ENCODE measurements at places on chromosomes 6 and 20. TPM values are rescaled to one million over a fixed set of nuclear protein-coding genes. Genes with fewer than 3 reads are reported as not detected.
A peak's percentile ranks its signal among the peaks of the same experiment; 100 is the strongest.

The PLEKHG1 gene
- total RNA-seq = 1.8 TPM

The MOXD1 gene
- total RNA-seq = not detected

The SLC17A1 gene
- total RNA-seq = not detected

The ADAT2 gene
- 21.4 TPM for total RNA-seq

The PGM3 gene
- 10.0 TPM for total RNA-seq

The FLRT3 gene
- total RNA-seq = not detected

- H3K36me3 ChIP-seq = no peaks in the 10 kb centered on the region
- no peak for DNase-seq
- no peaks in the 10 kb centered on the region for H3K4me1 ChIP-seq
- no peak overlapping the region for H3K4me3 ChIP-seq
- H3K27ac ChIP-seq = no peak overlapping the region
- peaks cover 4% of the 10 kb centered on the region for H3K27me3 ChIP-seq
These were observed 44.2 kb downstream of the SNAI1 start for GRCh38 chr20:50026746-50027575.

- H3K4me3 ChIP-seq = no peak overlapping the region
- no peak for DNase-seq
- peaks cover 33% of the 10 kb centered on the region for H3K4me1 ChIP-seq
- H3K27ac ChIP-seq = no peak overlapping the region
These were observed 3.1 kb downstream of the ZHX3 start for GRCh38 chr20:41314386-41314785.

GRCh38 chr20:50388733-50389437, 121.3 kb upstream of the PTPN1 start:
- no peaks in the 10 kb centered on the region for H3K36me3 ChIP-seq
- no peak overlapping the region for H3K4me3 ChIP-seq
- no peaks in the 10 kb centered on the region for H3K27me3 ChIP-seq
- peaks cover 73% of the 10 kb centered on the region for H3K4me1 ChIP-seq
- DNase-seq = no peak

GRCh38 chr20:32784369-32785080, 22.3 kb downstream of the DNMT3B start:
- no peak for DNase-seq
- H3K36me3 ChIP-seq = peaks cover 7% of the 10 kb centered on the region
- no peak overlapping the region for H3K27ac ChIP-seq

- H3K27ac ChIP-seq = no peak overlapping the region
- DNase-seq = peak; percentile 34
- no peak overlapping the region for H3K4me3 ChIP-seq
- H3K4me1 ChIP-seq = no peaks in the 10 kb centered on the region
These were observed 18.0 kb upstream of the DEFB129 start for GRCh38 chr20:208942-209566.

DNA sequence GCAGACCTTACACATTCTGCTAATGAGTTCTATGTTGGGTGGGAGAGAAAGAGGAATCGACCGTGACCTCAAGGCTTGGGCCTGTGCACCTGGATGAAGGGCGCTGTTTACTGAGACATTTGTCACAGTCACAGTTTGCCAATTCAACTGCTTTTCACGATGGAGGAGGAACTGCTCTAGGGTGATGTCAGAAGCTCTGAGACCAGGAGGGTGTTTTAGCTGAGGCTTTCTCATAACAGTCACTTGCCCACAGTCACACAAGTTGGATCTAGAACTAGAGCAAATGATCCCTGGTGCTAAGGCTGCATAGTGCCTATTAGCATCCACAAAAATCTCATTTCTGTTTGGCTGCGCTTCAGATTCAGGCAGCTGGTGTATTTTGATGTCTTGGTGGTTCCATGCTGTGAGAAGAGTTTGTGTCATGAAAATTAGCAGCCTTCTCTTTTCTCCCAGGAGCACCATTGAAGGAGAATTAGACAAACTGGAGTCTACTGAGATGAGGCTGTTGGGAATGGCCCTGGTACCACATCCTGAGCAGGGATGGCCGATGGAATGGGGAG, 83.3 kb upstream of the TGM3 start:
- H3K4me3 ChIP-seq = no peak overlapping the region
- H3K27ac ChIP-seq = no peak overlapping the region
- H3K27me3 ChIP-seq = peaks cover 16% of the 10 kb centered on the region
- no peaks in the 10 kb centered on the region for H3K36me3 ChIP-seq
- H3K4me1 ChIP-seq = no peaks in the 10 kb centered on the region

DNA sequence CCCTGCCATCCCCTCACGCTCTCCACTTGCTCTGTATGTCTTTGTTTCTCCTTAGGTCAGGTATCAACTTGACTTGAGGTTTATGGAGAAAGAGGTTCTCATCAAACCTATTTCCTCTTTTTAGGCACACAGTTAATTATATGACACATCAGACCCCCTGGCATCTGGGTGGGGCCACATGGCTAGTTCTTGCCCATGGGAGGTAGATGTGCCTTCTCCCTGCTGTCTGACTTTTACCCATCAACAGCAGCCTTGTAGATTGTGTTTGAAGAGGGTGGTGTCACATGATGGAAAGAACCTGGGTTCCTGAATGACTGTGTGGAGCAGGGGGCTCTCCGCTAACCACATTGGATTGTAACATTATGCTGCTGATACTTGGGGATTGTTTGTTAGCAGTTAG, 7.2 kb upstream of the UQCC2 start:
- H3K27me3 ChIP-seq = peaks cover 24% of the 10 kb centered on the region
- no peaks in the 10 kb centered on the region for H3K36me3 ChIP-seq
- no peak for DNase-seq
- no peak overlapping the region for H3K27ac ChIP-seq
- H3K4me3 ChIP-seq = no peak overlapping the region

Measured in activated CD8-positive, alpha-beta T cell treated with anti-CD3 and anti-CD28 coated beads, Interleukin-2, amount 10 ng/mL, durations not matched to agents 7 days and 5 days (primary cell).